ENCODE measurements at places on chromosomes 7 and 10.

DNA sequence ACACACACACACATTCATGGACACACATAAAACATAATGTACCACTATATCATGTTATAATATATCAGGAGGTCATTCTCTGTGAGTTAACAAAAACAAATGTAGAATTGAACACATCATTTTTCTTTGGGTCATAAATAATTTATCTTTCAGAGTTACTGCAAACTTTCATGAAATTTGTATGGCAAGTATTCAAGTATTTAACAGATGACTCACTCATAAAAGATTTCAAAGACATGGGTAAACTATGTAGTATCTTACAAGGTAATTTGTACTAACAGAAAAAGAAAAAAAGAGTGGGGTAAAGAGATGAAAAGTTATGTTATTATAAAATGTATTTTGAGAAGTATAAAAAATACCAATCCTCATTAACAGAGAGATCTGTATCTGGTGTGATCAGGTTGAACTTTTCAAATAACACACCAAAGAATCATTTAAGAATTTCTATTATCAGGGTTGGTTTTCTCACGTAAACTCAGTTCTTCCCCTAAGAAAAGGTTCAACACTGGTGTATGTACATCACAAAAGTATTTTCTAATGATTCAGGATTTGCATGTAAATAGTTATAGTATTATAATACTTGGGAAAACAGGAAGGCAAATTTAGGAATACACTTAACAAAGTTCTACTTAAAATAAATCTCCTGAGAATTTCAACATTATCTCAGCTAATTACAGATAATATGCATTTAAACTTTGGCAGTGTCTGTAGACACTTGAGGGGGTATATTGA is 933.1 kb upstream of the LRRN3 start:
- no peak for DNase-seq

DNA sequence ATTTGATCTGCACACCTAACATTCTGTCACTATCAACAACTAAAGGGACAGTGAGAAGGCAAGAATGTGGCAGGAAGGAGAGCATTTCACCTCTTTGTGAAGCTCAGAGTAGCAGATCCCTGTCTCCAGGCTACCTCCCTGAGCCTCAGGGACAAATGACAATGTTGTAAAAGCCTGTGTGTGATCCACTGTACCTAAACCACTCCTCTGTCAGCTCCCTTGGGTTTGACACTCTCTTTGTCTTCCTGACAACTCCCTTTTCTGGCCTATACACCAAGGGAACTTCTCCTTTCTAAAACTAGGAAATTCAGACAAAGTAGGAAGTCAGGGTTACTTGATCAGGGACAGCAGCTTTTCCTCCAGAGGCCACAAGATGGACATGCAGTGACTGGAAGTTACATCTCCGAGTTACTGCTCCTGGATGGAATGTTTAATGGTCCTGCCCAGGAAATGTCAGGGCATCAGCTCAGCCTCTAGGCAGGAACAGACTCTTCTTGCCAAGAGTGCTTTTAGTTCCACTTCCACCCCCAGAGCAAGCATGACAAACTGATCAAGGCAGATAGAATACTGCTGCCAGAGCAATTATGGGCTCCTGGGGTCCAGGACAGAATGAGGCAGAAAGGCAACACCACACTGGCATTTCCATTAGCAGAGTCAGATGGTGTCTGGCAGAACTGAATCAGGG is 1014.5 kb upstream of the LRRTM3 start:
- DNase-seq = no peak

DNA sequence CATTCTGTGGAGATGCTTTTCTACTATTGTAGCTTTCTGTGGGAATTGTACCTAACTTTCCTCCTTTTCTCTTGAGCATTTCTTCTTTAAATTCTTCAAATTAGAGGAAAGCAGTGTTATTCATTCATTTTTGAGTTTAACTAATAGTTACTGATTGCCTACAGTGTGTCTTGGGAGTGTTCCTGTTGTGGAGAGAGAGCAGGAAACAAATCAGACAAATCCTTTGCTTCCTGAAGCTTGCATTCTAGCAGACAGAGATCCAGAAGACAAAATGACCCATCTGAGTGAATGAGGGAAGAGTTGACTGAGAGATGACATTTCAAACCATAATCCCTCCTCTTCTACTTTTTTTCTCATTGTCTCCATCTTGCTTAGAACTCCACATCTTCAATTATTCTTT is 170.4 kb downstream of the SUGCT start:
- DNase-seq = no peak

DNA sequence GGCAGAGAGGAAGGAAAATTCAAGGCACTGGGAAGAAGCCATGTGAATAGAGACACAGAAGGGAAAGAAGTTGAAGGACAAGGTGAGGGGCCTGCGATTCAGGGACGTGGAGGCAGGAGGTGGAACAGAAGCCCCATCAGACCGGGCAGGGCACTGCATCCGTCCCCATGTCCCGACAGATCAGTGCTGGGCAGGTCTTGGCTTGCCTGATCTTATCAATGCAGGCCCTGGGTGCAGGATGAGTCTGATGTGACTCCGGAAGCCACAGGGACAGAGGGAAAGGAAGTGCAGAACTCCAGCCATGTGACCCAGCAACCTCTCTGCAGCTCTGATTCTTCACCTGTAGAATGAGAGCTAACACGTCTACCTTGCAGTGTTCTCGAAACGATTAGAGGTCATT is 136.2 kb upstream of the CTBP2 start:
- DNase-seq = no peak

DNA sequence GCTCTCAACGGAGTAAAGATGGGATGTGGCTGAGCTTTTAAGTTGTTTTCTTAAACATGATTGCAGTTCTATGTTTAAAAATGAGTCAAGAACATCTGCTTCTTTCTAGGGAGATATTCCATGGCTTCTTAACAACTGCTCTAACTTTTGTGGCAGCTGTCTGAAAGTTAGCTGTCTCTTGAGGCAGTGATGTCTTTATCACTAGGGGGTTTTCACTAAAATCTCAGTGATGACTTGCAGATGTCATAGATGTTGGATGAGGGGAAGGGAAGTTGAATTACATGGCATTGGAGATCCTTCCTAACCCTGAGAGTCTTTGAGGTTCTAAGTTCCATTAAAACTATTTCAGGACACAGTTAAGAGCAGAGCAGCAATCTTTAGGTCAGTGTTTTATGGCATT is 43.5 kb downstream of the PRKG1 start:
- no peak for DNase-seq

DNA sequence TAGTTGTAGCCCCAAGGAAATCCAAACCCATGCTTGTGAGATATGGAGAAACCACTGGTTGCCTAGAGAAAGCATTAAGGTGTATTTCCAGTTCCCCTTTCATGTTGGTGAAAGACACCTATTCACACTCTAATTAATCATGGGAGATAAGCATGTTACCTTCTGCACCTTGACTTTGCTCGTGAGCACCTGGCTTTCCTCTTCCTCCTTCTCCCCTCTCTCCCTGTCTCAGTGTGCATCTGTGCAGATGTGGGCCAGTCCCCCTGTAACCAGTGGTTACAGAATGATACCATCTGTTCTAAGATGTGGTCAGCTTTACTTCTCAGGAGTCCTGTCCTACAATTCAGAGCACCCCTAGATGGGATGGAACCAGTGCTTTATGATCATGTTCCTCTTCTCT is 160.6 kb downstream of the LCOR start:
- no peak for DNase-seq

GRCh38 chr10:6840201-6840691 is 260.2 kb upstream of the PRKCQ start:
- no peak for DNase-seq

GRCh38 chr7:151936207-151936606 is 20.0 kb upstream of the GALNTL5 start:
- DNase-seq = no peak

DNA sequence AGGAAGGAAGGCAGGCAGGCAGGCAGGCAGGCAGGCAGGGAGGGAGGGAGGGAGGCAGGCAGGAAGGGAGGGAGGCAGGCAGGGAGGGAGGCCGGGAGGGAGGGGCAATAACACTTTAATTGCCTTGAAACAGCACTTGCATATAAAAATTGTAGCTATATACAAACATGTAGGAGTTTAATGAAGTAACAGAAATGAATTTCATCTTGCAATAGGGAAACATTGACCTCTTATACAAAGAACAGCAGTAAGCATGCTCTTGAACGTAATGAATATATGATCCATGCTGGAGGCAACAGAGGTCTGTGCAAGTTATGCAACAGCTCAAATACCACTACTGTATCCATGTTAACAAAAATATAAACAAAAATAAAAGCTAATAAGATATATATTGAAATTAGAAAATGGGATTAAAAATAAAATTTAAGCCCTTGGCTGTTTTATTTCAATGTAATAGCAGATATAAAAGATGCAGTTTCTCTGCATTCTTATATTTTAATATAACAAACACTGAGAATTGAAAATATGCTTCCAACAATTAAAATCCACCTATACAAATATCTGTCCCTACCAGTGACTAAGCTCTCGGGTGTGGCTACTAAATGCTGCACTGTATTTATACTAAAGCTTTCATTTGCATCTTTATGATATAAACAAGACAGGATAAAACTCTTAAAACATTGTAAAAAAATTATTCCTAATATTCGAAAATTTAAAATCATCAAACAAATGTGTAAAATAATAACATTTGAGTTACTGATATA is 50.3 kb downstream of the CACNA2D1 start:
- no peak for DNase-seq

DNA sequence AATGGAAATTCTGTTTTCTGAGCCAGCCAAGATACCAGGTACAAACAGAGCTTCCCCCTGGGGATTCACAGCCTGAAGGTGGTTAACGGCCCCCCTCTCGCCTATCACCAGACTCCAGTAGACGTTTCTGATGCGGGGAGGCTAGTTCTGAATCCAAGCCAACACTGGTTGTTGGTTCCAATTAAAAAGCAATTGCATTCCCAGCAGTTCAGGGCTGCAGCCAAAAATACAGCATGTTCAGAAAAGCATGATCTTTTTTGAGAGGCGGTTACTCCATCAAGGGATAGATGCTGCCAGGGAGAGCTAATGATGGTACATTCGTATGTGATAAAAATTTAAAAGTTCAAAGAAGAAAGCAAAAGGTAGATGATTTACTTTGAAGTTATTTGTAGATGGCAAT is 481.0 kb downstream of the GALNT17 start:
- no peak for DNase-seq

GRCh38 chr10:70714245-70714644 is 41.9 kb downstream of the ADAMTS14 start:
- DNase-seq = no peak

GRCh38 chr7:42024537-42024936 is 212.5 kb downstream of the GLI3 start:
- DNase-seq = no peak

- DNase-seq = no peak
Observed at GRCh38 chr10:13743963-13744362, 157.2 kb downstream of the PRPF18 start.

DNA sequence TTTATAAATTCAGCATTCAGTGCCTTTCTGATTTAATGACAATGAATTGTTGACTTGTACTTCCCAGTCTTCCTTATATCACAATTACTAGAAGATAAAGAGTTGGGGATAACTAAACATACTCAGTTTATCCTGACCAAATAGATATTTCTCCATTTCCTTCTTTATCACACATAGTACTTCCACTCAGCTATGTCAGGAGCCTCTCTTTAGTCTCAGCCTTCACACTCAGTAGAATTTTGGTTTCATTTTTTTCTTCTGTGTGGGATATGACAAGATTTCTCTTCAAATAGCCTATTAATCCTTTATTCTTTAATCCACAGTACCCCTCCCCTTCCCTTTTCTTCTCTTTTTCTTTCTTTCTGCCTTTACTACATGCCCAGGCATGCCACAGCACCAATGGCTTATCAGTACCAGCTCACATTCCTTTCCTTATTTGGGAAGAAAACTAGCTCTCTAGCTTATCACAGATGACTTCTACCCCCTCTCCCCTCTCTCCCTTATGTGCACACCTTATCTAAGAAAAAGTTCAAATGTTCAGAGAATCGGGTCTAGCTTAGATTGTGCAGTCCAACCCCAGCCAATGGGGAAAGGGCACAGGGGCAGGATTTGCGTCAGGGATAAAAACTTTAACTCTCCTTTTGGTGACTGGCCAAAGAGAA is 109.0 kb downstream of the PHF14 start:
- DNase-seq = no peak

GRCh38 chr7:100022621-100023020 is 7.2 kb downstream of the ZKSCAN1 start:
- no peak for DNase-seq

GRCh38 chr10:69418052-69418752 is 1.5 kb upstream of the TACR2 start:
- DNase-seq = no peak

- no peak for DNase-seq
Observed at GRCh38 chr10:49609283-49610113, 612 bp upstream of the SLC18A3 start.

- no peak for DNase-seq
Observed at GRCh38 chr7:33685503-33685902, 219.8 kb upstream of the BMPER start.

DNA sequence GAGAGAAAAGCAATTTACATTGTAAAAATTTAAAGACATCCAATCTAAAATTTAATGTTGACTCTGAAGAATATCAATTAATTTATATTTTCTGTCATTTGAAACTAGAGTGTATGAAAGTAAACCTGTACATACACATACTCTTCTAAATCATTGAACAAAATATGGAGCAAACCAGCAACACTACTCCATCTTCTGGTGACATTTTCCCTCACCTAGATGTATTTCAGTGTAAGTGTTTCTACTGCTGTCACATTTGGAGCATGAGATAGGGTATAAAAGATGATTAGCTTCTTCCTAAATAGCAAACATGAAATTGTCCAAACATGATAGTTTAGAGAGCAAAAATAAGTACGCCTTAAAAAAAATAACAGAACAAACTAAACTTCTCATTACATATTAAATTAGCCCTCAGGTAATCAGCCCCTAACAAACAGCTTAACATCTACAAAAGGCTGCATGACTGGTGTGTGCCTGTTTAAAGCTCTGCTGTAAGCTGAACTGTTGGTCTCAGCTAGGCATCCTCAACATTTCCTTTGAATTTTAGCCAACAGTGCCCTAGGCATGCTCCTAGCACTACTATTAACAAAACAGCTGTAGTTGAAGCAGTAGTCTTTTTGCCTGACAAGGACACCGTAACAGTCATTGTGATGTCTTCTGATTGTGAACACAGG is 189.8 kb downstream of the CTNNA3 start:
- DNase-seq = no peak

- DNase-seq = no peak
Observed at GRCh38 chr7:38195804-38196595, 18.0 kb downstream of the STARD3NL start.

DNA sequence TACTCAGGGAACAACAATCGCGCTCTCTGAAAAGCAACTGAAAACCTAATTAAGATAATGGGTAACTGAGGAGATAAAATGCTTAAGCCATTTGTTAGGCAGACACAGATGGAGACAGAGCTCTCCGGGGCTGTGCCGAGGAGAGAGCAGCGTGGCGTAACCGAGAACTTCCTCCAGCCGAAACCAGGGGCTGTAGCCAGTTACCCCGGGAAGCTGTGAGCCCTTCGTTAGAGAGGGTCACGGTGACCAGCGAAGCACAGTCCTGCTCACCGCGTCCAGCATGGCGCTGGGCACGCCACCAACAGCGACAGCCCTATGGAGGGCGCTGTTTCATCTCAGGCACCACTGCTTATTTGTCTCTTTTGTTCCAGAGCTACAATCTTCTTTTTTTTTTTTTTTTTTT is 16.1 kb downstream of the PAPOLB start:
- DNase-seq = no peak

All from stimulated activated CD4-positive, alpha-beta T cell treated with anti-CD3 and anti-CD28 coated beads, Interleukin-1b, Interleukin-23, amount 100 ng/mL, for 48 hours (primary cell).